ENCODE measurements at places on chromosomes 6 and 20.

- DNase-seq, result no peak
Observed at GRCh38 chr20:13220194-13220903, 725 bp upstream of the ISM1 start.

DNA sequence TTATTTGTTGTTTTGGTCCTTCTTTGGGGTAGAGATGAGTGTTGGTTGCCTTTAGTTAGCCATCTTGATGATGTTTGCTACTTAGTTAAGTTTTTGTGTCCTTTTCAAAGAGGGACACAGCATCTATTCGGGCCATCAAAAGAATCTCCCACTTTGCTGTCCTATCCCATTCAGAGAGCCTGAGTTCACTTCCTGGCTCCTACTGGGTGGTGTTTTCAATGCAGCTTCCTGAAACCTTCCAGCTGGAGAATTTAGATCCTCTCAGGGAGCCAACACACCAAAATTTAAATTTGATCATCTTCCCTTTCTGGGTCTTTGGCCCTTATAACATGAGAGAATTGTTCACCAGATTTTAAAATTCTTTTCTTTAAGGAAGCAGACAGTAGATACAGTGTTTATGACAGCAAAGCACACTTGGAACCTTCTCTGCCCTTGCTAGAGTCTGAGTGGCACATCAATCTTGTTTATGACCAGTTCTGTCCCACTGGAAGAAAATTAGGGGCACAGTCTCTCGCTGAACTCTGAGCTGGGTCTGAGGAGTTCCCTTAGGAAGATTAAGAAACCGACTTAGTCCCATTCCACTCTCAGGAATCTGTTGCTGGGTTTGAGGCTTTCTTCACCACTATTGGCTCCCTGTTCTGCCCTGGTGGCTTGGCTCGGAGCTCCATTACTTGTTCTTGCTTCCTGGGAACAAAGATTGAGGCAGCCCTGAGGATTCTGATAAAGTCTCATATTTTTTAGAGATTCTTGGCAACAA, 115.5 kb downstream of the CCDC170 start:
- no peak for DNase-seq

- no peak for DNase-seq
Observed at GRCh38 chr6:122140031-122140430, 259.4 kb upstream of the HSF2 start.

- DNase-seq, result no peak
Observed at GRCh38 chr6:11705069-11705468, 73.5 kb downstream of the ADTRP start.

GRCh38 chr20:8299921-8300320, 167.9 kb downstream of the PLCB1 start:
- DNase-seq, result no peak

DNA sequence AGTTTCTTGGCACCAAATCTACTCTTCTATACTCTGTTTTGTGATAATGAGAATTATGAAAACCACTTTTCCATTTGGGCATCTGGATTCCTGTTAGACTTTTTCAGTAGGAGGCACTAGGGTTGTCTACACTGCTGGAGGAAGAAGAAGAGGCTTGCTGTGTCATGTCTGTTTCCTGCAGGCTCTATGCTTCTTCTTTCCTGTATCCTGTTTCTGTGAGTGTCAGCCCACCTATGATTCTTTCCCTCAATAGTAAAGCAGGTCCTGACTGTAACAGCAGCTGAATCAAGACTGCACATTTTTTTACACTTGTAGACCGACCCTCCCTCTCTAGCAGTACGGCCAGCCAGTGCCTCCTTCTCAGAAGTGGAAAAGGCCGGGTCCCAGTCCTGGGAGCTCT, 603.9 kb downstream of the HDGFL1 start:
- no peak for DNase-seq

DNA sequence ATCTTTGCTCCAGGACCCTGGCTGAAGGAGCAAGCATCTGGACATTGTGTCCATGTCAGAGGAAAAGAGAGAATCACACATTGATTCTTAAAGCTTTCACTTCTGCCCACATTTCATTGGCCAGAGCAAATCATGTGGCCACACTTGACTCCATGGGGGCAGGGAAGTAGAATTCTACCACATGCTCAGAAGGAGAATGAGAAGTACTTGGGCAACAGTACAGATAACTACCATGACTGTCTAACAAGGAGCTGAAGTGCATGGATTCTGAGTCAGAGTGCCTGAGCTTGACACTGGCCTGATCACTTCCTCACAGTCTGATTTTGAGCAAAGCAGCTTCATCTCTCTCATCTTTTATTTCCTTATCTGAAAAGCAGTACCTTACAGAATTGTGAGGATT, 38.6 kb downstream of the GHRH start:
- no peak for DNase-seq

DNA sequence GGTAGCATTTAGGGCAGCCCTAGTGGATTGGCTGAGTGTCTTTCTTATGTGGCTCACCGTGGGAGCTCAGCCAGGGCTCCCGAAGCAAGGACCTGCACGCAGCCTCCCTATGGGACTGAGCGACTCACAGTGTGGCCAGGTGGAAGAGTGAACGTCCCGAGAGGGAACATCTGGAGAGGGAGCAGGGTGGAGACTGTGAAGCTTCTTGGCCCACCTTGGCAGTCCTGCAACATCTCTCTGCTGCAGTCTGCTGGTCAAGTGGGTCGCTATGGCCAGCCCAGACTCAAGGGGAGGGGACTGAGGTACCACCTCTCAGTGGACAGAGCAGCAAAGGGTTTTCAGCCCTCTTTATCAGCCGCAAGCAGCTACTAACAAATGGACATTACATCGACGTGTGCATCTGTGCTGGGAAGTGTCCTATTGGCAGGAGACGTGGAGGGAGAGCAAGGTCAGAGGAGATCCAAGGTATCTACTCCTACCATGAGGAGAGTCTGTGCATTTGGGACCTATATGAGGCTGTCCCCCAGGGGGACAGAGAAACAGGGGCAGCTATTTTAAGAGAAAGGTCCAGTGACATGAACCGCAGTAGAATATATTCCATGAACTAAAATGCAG, 49.0 kb upstream of the NXT1 start:
- no peak for DNase-seq

DNA sequence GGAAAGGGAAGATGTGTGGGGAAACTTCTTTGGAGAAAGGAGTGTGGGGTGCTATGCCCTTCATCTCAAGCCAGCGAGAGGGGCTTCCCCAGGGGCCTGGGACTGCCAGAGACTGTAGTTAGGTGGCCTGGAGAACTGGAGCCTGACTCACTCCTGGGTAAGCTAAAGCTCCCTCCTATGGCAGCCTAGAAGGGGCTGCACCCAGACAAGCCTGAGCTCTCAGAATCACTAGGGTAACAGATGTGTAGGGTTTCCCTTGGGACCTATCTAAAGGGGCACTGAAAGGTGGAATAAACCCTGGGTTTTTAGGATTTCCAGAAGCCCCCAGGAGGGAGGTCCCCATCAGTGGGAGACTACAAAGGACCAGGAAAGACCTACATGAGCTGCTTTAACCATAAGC, 1.6 kb upstream of the ARMC2 start:
- no peak for DNase-seq

DNA sequence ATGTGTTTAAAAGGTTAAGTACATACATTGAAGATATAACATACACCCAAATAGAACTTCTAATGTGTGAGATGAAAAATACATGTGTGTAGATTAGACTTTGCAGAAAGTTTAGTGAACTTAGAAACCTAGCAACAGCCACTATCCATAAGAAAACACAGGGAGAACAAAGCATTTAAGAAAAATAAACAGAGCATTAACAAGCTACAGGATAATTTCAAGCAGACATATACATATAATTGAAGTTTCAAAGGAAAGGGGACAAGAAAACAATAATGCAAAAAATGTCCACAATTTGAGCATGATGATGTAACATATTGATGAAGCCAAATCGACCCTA, 18.2 kb upstream of the THBS2 start:
- DNase-seq, result no peak

DNA sequence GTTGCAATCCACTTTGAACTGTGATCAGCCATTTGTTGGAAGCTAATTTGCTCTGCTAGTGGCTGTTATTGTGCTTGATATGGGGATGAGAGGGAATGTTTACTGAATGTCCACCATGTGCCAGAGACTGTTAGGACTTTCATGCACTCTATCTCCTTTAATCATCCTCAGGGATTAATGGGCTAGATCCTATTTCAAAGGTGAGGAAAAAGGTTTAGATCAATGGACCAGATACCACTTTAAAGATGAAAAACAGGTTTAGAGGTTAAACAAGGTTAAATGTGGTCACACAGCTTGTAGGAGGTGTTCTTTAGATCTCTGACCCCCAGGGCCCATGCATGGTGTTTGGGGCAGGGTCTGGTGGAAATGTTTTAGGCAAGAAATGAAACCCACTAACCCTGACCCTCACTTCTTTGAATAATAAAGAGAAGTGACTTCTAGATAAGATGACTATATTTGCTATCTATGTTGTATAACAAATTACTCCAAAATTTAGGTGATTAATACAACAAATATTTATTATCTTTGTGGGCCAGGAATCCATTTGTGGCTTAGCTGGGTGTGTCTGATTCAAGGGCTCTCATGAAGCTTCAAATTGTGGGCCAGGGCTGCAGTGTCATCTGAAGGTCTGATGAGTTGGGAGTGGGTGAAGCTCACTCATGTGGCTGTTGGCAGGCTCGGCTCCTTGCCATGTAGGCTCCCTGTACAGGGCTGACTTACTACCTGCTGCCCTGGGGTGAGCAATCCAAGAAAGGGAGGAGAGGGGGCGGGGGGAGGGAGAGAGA, 127.8 kb upstream of the FOXA2 start:
- DNase-seq, result no peak

- DNase-seq, result no peak
Observed at GRCh38 chr6:71238351-71238750, 50.3 kb upstream of the OGFRL1 start.

GRCh38 chr6:9732056-9732455, 682.8 kb downstream of the TFAP2A start:
- DNase-seq, result no peak

DNA sequence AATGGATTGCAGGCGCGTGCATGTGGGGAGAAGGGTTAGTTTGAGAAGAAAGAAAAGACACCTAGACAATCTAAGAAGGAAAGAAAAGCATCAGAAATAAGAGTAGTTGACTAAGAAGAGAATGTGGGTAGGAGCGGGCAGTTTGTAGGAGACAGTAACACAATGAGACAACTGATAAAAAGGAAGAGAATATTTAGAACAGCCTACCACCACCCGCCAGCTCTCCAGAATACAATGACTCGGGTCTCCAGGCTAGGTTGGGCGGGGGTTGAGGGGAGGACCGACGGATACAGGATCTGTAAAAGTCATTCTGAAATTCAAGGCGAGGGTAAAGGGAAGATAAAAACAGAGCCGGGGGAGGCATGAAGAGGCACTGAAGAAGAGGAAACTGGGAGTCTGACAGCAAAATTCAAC, 712 bp downstream of the ABHD16A start:
- DNase-seq, result no peak

GRCh38 chr6:144582939-144583613, 297.9 kb downstream of the UTRN start:
- no peak for DNase-seq

DNA sequence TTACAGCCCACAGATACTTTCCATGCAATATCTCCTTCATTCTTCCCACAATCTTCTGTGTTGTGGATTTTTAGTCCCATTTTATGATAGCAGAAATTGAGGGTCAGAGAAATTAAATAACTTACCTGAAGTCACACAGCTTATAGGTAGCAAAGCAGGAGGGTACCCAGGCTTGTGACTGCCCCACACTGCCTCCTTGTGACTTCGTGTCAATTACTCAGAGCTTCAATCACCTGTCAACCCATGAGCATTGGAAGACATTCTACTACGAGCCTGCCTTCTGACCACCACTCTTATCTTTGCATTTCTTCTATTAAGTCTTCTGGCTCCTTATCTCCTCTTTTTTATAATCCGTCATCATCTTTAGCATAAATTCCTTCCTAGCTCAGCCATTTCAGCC, 71.6 kb upstream of the NRSN1 start:
- no peak for DNase-seq

DNA sequence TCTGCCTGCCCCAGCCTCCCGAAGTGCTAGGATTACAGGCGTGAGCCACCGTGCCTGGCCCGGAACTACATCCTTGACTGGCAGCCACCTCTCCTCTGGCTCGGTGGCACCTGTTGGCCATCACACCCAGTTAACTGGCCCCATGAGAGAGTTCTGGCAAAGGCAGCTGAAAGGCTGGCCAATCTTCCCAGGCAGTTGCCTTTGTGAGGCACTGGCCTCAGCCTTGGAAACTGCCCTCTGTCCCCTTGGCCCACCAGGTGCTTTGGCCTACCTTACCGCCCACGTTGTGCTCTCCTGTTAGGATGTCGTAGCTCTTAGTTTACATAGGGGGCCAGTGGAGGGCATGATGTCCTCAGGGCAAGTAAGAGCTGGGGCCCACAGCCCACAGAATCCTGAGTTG, 9.6 kb upstream of the MANBAL start:
- no peak for DNase-seq

DNA sequence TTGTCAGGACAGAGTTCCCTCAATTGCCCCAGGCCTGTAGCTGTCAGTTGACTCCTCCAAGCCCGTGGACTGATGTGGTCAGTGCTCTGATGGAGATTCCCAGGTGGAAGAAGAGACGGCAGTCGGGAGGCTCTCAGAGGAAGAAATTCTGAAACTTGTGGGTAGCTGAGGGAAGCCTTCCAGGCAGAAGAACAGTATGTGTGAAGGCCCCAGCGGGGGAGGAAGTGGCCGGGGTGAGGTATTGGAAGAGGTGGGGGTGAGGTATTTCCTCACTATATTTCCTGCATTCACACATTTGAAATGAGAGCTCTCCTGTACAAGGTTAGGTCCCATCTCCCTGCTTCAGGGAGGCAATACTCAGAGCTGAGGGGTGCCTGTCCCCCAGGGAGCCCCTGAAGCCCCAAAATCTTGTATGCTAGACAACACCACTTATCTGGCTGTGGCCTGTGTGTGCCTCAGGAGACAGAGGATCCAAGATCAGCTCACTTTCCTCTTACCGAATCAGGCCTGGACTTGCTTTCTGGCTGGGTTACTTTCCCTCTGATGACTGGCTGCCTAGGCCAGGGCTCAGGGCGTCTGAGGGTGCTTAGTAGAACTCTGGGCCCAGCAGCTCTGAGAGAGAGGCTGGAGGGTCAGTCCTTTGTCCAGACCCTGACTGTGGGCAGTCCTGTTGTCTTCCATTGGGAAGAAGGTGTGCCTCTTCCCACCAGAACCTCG, 49.3 kb upstream of the MYL9 start:
- no peak for DNase-seq

DNA sequence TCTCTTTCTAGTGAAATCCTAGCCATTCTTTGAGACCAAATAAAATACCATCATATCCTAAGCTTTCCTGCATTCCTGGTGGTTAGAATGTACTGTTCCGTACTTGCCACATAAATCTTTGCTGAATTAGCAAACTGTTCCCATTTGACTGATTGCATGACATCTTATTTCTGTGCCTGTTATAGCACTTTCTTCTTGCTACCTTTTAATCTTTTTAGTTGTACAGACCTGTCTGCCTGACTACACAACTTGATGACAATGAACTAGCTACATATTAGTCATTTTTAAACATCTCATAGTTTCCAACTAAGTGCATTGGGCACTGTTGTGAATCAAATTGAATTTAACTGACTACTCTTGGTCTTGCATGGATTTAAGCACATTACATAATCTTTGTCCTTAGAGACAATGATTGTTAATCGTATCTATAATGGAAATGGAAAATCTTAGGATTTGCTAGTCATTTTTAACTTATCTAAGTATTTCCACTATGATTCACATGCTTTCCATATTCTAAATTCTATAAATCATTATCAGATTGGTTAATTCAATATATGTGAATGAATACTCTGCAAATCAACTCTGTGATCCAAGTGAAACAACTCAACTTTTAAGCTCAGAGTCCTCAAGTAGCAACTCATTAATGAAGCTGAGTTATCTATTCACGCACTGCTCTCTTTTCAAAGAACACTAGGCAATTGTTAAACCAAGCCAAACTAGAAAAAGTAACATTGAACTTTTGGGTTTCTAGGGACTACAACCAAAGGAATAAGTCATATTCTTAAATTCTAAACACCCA, 109.0 kb downstream of the TNFRSF21 start:
- no peak for DNase-seq

Data from iPS DF 6.9 (cell line).